ENCODE measurements at places on chromosomes 16 and 17.

DNA sequence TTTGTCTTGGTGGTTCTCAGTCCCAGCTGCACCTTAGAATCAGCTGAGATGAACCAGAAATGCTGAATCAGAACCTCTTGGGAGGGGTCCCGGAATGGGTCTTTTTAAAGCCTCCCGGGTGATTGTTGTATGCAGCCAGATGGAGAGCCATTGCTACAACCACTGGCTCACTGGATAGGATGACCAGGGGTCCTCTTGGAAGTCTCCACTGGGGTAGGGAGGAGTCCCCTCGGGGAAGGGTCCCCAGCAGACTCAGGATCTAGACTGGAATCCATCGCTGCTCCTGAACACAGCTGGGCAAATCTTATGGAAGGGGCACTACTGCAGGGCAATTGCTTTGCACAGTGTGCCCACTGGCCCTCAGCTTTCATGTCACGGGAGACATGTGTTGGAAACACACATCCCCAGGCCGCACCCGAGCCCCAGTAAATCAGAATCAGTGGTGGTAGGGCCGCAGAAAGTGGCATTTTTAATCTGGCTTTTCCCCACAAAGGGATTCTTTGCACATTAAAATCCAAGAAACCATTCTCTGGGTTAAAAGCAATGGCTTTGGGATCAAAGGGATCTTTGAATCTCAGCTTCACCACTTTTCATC lies 117.3 kb downstream of the IRX5 start:
- DNase-seq = no peak

GRCh38 chr17:56351675-56352074 lies 198.4 kb downstream of the ANKFN1 start:
- DNase-seq = peak; percentile 16

DNA sequence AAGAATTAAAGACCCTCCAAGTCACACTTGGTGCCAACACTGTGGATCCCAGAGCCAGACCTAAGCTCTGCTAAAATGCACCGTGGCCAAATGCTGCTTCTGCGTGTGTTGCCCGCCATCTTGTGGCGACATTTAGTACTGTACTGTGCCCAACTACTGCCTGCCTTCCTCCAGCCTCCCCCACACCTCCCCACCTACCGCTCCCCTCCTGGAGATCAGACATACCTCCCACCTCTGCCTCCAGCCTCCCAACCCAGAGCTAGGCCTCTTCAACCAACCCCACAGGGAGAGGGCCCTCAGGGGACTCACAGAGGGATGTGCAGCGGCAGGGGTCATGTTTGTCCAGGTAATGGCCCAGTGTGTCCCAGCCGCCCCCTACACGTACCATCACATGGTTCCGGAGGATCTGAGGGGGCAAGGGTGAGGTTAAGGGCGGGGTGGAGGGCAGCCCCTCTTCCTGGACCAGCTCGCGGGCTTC lies 5.5 kb downstream of the GAS2L2 start:
- peak; percentile 53 for DNase-seq

GRCh38 chr17:65170839-65171238 lies 33.7 kb downstream of the RGS9 start:
- peak; percentile 93 for DNase-seq

- no peak for DNase-seq
Observed at GRCh38 chr16:26598061-26598460, 468.7 kb upstream of the C16orf82 start.

GRCh38 chr17:34723875-34724274 lies 144.5 kb downstream of the TMEM132E start:
- DNase-seq = no peak

GRCh38 chr17:66985338-66986237 lies 21.1 kb downstream of the CACNG4 start:
- DNase-seq = no peak

- DNase-seq = no peak
Observed at GRCh38 chr17:37691807-37692206, 48.6 kb upstream of the DDX52 start.

DNA sequence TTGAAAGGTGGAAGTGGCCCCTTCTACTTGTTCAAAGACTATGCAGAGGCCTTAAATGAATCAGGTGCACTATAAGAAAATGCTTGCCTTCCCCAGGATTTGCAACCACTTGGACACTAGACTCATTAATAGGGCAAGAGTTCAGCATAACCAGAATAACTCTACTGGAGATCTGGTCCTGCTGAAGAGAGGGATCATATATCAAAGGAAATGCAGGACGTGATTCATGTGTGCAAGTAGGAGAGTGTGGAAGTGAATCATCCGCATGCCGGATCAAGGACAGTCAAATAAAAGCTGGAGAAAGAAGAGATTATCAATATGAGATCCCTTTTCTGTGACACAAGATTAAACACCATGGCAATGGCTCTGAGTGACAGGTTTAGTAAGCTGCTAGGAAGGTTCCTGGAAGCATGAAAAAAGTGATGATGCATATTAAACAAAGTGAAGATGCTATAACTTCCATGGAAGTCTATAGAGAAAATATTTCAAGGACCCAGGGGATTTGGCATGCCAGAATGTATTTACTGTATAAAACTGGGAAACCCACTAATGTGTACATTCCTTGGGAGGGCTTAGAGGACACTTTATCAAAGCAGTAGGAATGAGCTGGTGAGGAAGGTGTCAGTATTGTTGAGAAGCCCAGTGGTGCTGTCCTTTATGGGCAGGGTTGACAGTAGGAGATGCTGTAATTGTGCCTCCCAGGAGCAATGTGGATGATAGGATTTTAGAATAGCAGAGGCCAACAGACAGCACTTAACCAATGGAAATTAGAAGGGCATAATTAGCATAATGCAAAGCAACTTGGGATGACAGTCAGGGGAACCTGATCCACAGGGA lies 133.1 kb downstream of the ABCA8 start:
- no peak for DNase-seq

GRCh38 chr16:80038566-80038965 lies 438.0 kb upstream of the MAF start:
- DNase-seq = no peak

- DNase-seq = no peak
Observed at GRCh38 chr17:36880268-36880905, 56.9 kb upstream of the LHX1 start.

DNA sequence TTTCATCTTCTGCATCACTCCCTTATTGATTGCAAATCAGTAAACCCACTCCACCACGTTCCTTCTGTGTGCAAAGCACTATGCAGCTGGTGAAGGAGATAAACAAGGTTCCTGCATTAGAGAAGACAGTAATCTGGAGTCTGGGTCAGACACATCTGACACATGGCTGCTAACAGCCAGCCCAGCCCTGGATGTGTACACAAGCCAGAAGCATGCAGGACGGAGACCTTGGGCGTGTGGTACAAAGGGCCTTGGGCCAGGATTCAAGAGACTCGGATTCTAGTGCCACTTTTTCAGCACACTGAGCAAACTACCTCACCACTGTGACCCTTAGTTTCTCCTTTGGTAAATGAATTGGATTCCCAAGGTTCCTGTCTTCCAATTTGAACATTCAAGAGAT lies 86.6 kb upstream of the DNAH9 start:
- DNase-seq = no peak

GRCh38 chr17:46943501-46944393 lies 20.8 kb downstream of the GOSR2 start:
- no peak for DNase-seq

DNA sequence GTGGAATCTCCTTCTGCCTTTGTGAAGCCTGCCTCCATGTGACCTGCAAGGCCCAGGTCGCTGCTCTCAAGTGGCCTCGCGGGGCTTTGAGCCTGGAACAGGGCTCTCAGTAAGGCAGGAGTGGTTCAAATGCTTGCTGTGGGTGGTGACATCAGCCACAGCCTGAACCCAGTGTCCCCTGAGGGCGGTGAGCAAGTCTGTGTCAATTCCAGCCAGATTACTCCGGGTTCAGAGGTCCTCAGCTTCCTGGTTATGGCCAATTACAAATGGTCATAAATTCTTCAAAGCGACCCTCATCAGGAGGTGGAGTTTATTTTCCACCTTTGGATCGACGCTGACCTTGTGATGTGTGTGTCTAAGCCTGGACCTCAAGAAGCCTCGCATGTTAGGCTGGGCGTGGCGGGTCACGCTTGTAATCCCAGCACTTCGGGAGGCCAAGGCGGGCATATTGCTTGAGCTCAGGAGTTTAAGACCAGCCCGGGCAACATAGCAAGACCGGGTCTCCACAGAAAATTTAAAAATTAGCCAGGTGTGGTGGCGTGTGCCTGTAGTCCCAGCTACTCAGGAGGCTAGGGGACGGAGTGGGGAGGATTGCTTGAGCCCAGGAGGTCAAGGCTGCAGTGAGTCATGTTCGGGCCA lies 17.3 kb downstream of the LGALS3BP start:
- DNase-seq = no peak

- DNase-seq = no peak
Observed at GRCh38 chr16:57324749-57325148, 33.8 kb upstream of the CCL22 start.

DNA sequence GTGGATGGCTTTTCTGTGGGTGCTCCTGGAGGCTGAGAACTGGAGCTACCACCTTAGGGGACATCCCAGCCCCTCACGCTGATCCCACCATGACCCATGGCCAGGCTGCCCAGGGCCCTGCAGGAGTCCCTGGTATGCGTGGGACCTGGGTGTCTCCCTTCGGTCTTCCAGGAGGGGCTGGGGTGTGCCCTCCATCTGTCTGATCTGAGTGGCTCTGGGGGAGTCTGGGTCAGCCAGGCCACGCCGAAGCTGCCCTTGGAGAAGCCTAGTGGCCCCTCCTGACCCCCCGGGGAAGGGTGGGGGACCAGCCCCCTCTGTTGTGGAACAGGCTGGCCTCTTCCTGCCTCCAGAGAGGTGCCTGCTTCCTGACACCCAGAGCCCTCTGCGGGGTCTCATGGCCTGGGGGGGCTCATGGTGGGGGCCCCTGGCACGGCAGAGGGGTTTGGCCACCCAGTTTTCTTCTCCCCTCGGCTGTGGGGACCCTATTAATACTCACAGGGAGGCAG lies 10.7 kb downstream of the BAIAP2 start:
- no peak for DNase-seq

GRCh38 chr17:29379084-29379991 lies 10.8 kb upstream of the TAOK1 start:
- DNase-seq = no peak

DNA sequence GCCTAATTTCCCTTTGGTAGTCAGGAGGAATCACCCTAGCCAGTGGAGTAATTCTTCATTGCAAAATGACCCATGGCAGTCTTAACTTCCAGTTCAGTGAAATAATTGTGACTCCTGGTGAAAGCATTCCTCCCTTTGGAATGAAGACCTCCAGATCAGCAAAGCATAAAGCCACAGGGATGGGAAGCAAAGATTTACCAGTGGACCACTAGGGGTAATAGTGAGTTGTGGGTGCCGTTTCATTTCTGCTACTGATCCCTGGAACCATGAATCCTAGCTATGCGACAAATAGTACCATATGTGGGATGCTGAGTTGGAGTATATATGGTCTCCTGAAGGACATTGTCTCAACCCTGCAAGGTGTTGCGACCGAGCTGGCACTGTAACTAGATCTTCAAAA lies 13.7 kb downstream of the DYNLL2 start:
- no peak for DNase-seq

DNA sequence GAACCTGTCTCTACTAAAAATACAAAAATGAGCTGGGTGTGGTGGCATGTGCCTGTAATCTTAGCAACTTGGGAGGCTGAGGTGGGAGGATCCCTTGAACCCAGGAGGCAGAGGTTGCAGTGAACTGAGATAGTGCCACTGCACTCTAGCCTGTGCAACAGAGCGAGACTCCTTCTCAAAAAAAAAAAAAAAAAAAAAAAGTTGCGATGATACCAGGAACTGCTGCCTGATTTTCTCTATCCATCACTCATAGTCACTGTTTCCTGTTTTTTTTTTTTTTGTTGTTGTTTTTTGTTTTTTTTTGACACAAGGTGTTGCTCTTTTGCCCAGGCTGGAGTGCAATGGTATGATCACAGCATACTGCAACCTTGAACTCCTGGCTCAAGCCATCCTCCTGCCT lies 59.2 kb downstream of the ABCC1 start:
- no peak for DNase-seq

GRCh38 chr17:65533056-65533745 lies 28.2 kb downstream of the AXIN2 start:
- no peak for DNase-seq

All from NCI-H2029 (cell line).